Activated naive CD8-positive, alpha-beta T cell treated with anti-CD3 and anti-CD28 coated beads, Interleukin-2, amount 10 ng/mL, durations not matched to agents 7 days and 5 days (primary cell): ENCODE measurements at places on chromosomes 11 and 22. TPM values are rescaled to one million over a fixed set of nuclear protein-coding genes. Genes with fewer than 3 reads are reported as not detected.
A peak's percentile ranks its signal among the peaks of the same experiment; 100 is the strongest.

- DNase-seq, result peak; percentile 77
- peak overlapping the region; percentile 98 for H3K27ac ChIP-seq
- no peaks in the 10 kb centered on the region for H3K27me3 ChIP-seq
- peak overlapping the region; percentile 96 for H3K4me3 ChIP-seq
- H3K4me1 ChIP-seq, result peaks cover 57% of the 10 kb centered on the region
- peaks cover 21% of the 10 kb centered on the region for H3K36me3 ChIP-seq
Observed at GRCh38 chr22:26671317-26672059, 14.1 kb downstream of the MIAT start.

DNA sequence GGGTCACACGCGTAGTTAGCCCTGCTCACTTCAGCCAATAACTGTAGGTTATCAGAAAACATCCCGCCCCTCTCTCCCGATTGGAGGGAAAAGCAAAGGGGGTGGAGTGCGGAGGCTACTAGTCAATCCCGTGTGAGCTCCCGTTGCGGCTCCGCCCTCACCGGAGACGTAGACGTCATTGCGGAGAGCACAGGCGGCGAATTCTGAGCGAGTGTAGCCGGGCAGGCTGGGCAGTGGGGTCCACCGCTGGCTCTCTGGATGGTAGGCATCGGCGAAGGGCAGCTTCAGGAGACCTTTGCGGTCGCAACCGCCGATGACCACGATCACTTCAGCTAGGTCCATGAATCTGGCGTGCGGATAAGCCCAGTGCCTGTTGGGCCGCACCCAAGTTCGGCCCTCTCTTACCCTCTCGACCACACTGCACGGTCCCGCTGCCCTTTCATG lies 4.7 kb downstream of the KLHL35 start:
- peak overlapping the region; percentile 63 for H3K4me3 ChIP-seq
- no peak overlapping the region for H3K27ac ChIP-seq
- peaks cover 3% of the 10 kb centered on the region for H3K36me3 ChIP-seq

GRCh38 chr11:120819003-120819402 lies 204.9 kb upstream of the TBCEL start:
- no peaks in the 10 kb centered on the region for H3K36me3 ChIP-seq
- H3K27ac ChIP-seq, result no peak overlapping the region
- H3K4me1 ChIP-seq, result peaks cover 2% of the 10 kb centered on the region
- DNase-seq, result no peak
- H3K27me3 ChIP-seq, result peaks cover 20% of the 10 kb centered on the region

FOLH1 gene
- not detected for total RNA-seq

IGSF9B gene
- 91.8 TPM for total RNA-seq

DNA sequence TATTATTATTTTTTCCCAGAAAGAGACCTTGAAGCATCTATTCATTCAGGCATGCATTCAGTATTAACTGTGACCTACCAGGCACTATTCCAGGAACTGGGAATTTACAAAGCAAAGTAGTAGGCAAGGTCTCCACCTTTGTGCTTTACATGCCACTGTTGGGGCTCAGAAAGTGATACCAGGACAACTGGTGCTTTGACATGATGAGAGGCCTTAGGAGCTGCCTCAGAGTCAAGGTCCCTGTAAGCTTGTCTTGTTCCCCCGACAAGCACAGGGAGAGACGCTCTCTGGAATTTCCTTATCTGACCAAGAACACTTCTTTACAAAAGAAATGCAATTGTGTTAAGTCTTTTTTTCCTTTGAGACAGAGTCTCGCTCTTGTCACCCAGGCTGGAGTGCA lies 2.3 kb upstream of the HMOX1 start:
- H3K4me1 ChIP-seq, result peaks cover 14% of the 10 kb centered on the region
- peaks cover 41% of the 10 kb centered on the region for H3K27me3 ChIP-seq
- no peak overlapping the region for H3K27ac ChIP-seq
- H3K36me3 ChIP-seq, result no peaks in the 10 kb centered on the region
- H3K4me3 ChIP-seq, result no peak overlapping the region

GRCh38 chr11:19617696-19618523 lies 94.7 kb upstream of the NAV2 start:
- no peak overlapping the region for H3K4me3 ChIP-seq
- no peak for DNase-seq
- H3K36me3 ChIP-seq, result no peaks in the 10 kb centered on the region
- H3K27me3 ChIP-seq, result no peaks in the 10 kb centered on the region

- no peaks in the 10 kb centered on the region for H3K27me3 ChIP-seq
- H3K4me3 ChIP-seq, result peak overlapping the region; percentile 99
- peaks cover 15% of the 10 kb centered on the region for H3K36me3 ChIP-seq
- no peak for DNase-seq
Observed at GRCh38 chr11:3859373-3859881, 4.0 kb downstream of the STIM1 start.

GRCh38 chr11:134150195-134150903 lies 73.4 kb downstream of the NCAPD3 start:
- H3K27me3 ChIP-seq, result no peaks in the 10 kb centered on the region
- no peak for DNase-seq
- H3K36me3 ChIP-seq, result peaks cover 14% of the 10 kb centered on the region
- H3K27ac ChIP-seq, result no peak overlapping the region
- no peak overlapping the region for H3K4me3 ChIP-seq

OR5B12 gene
- not detected for total RNA-seq

DNA sequence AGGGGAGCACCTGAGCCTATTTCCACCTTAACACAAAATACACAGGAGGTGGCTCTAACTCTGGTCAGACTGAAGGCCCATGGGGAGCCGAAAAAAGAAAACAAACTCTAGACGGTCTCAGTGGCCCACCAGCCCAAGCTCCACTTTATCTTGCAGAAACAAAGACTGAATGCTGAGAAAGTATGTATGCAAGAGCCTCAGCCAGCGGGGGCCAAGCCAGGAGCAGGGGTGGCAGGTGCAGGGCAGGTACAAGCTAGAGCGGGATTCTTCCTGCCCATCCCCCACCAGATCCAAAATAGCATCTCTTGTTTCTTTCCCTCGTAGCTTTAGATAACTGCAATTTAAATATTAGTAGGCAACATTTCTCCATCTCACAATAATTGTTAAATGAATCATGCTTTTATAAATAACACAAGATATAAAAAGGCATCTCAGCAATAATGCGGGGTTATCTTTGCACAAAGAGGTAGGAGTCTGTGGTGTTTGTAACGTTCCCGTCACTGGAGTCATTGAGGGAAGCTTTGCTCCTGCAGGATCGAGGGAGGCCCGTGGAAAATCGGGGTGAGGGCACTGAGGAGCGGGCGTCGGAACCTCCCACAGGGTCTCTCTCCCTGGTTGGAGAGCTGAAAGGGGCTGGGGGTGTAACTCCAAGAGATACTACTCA lies 418.0 kb downstream of the SHANK2 start:
- H3K27me3 ChIP-seq, result no peaks in the 10 kb centered on the region
- H3K27ac ChIP-seq, result no peak overlapping the region
- no peak overlapping the region for H3K4me3 ChIP-seq
- H3K4me1 ChIP-seq, result no peaks in the 10 kb centered on the region
- H3K36me3 ChIP-seq, result no peaks in the 10 kb centered on the region

DNA sequence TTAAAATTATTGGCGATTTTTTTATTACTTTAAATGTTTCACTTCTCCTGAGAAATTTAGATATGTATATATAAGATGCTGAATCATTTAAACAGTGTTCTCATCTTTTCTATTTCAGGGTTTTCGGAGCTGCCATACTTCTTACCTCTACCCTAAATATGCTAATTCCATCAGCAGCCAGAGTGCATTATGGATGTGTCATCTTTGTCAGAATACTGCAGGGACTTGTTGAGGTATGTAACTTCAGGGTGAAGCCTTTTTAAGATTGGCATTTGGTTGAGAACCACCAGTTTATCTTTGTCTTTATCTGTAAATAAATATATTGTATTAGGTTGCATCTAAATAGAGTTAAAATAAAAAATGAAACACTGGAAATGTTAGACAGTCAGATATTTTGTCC lies 21.1 kb downstream of the SLC17A6 start:
- H3K27me3 ChIP-seq, result peaks cover 11% of the 10 kb centered on the region
- no peak overlapping the region for H3K27ac ChIP-seq
- H3K4me1 ChIP-seq, result no peaks in the 10 kb centered on the region
- H3K36me3 ChIP-seq, result no peaks in the 10 kb centered on the region
- H3K4me3 ChIP-seq, result no peak overlapping the region

DNA sequence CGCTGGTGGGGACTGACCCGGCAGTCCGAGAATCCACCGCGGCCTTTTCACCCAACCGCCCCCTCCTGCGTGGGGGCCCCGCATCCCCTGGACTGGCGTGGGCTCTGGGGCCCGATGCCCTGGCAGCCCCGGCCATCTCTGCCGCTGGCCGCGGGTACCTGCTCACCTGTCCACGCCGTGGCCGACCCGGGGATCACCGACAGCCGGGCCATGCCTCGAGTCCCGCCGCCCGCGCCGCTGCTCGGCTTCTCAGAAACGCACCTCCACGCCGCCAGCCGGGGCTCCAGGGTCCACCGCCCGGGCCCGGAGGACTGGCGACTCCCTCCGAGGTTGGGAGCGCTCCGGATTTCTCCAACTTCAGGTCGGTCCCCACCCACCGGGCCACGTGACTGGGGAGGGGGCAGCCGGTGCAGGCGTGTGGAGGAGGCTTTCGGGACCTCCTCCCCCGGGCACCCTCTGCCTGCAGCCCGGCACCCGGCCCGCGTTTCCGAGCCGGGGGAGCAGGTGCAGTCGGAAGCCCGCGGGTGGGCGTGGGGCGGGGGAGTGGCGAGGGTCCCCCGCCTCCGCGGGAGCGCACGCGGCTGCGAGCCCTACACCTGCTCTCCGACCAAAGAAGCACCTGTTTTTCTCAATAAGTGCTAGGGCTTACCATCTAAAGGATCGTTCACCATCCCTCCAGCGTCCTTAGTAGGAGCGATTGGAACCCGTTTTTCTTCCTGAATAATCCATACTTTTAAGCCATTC lies 554 bp upstream of the NRIP3 start:
- H3K4me1 ChIP-seq, result peaks cover 15% of the 10 kb centered on the region
- no peaks in the 10 kb centered on the region for H3K36me3 ChIP-seq
- peak overlapping the region; percentile 67 for H3K4me3 ChIP-seq
- DNase-seq, result no peak
- peaks cover 81% of the 10 kb centered on the region for H3K27me3 ChIP-seq

CASTOR1 gene
- total RNA-seq, result 27.5 TPM

DNA sequence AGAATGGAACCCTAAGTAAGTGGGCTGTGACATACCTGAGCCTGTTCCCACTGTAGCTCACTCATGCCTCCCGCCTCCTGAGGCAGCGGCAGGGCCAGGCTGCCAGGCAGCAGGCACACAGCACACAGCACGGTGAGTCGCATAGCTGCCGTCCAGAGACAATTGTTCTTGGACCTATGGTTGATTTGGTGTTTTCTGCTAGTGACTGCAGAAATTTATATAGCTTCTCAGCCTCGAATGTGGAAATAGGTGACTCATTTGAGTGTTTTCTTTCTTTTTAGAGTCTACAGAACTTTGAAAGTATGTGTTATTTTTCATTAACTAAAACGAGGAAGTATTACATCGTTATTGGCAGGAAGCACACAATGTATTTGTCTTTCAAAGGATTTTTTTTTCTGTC lies at the start of gene MMP7:
Gene MMP7 (minus strand): TSS at position 190 of the 400 bp plus-strand sequence. CDS start 47 bp downstream, at position 143.
- no peak within 1 kb of the TSS for H3K27ac ChIP-seq
- H3K27me3 ChIP-seq, result peaks cover 9% of the 10 kb centered on the region
- DNase-seq, result no peak
- peak within 1 kb of the TSS; percentile 28 for H3K4me3 ChIP-seq
- H3K4me1 ChIP-seq, result peaks cover 2% of the 10 kb centered on the region
- H3K36me3 ChIP-seq, result no peaks in the 10 kb centered on the region
